ENCODE measurements at places on chromosomes 7 and 10.

DNA sequence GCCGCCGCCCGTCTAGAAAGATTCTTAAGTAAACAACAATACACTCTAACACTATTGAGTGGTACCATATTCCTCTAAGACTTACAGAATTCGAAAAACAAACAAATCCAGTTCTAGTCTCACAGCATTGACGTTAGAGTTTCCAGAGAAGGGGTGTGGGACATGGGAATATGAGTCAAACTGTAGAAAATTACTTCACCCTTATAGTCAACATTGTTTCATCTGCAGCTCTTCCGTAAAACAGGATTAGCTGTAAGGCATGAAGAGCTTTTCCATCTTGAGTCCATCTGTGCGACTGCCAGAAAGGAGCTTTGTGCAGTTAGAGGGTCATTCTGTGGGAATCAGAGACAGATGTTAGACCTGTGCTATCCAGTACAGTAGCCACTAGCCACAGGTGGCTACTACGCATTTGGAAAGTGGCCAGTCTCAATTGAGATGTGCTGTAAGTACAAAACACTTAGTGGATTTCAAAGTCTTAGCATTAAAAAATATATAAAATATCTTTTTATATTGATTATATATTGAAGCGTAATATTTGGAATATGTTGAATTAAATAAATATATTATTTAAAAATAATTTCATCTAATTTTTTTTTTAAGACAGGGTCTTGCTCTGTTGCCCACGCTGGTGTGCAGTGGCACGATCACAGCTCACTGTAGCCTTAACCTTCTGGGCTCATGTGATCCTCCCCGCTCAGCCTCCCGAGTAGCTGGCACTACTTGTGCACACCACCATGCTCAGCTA, 79.8 kb upstream of the MPP7 start:
- DNase-seq = no peak

DNA sequence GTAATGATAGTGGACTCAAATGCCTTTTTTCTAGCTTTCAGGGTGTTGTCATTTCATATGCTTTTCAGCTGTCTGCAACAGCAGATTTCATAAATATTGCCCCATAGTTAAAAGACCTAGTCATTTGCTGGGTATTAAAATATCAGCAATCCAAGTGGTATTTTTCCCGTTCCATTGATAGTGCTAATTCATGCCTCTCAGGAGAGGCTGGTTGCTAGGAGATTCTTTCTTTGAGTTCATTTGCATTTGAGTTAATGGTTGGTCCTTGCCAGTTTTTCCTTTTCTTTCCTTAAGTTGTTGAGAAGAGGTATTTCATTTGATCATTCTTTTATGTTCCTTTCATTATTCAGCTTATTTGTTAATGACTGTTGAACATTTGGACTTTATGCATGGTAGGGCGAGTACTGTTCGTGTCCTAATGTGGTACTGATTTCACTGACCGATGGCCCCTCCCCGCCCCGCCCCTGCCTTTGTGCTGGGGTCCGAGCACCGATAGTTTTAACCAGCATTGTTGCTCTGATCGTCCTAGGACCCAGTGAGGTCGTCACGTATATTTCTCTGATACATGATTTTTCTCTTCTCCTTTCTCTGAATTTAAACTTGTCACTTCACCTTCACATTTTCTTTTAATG, 128.6 kb downstream of the CCNY start:
- no peak for DNase-seq

DNA sequence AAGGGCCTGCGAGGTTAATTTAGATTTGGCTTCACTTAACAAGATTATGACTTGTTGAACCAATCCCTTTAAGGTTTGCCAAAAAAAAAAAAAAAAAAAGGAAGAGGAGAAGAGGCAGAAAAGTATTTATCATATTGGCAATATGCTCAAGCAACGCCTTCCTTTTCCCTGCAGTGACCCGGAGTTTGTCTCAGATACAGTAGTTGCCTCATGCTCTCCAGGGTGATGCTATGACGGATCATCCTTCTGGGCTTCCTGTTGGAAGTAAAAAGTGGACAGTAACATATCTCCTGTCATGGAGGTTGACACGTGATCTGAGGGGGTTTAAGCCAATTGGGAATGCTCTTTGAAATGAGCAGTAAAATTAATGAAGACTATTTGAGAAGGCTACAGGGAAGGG, 117.3 kb downstream of the BMPER start:
- no peak for DNase-seq

DNA sequence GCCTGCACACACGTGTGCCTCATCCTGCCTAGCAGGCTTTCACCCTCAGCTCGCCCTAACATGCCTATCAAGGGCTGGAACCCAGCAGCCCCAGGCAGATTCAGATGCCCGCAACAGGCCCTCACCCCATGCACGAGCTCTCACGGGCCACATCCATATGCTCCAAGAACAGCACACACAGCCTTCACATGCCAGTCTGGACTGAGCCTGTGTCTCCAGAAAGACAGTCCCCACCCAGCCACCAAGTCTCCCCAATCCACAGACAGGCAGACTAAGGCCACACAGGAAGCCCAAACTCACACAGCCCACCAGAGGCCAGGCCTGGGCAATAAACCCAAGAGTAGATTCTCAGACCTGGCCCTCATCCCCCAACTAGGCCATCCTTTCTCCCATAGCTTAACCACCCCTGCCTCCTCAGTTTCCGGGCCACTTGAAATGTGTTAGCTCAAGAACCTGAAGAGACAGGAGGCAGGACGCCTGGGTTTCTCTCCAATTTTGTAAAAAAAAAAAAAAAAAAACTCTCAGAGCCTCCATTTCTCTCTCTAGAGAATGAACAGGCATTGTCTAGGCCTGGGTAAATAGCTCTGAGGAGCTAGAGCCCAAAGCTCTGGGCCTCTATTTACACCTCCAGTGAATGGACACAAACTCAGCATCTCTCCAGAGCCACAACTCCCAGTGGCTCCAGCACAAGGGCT, 6.8 kb downstream of the LDB1 start:
- no peak for DNase-seq

DNA sequence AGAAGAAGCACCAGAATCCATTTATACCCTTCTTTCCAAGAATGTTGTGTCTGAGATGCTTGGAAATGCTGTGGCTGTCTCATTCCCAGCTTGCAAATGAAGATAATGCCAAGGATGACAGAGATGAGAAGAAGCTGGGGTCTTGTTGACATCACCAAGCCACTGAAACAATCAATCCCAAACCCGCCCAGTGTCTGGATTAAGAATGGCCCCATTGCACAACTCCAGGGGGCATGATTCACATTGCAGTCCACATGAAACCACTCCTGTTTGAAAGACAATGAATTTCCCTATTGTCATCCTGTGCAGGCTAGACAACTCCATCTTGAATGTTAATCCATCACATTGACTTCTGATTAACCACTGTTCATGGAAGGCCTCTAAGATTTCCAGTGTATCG, 28.6 kb downstream of the SORBS1 start:
- no peak for DNase-seq

DNA sequence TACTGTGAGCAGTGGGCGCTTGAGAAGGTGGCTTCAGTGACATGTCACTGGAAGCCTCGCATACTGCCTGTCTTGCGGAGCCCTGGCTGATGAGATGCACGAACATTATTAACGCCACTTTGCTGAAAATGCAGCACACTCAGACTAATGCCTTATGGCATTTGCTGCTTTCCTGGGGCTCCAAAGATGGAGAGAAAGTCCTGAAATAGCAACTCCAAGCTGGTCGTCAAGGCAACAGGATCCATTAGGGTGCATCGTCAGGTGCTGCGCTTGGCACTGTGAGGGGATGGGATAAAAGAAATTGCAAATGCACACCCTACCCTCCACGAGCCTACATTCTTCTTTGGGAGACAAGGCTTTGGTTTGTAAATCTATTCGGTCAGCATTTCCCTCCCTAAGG, 592.5 kb downstream of the TYW1 start:
- no peak for DNase-seq

DNA sequence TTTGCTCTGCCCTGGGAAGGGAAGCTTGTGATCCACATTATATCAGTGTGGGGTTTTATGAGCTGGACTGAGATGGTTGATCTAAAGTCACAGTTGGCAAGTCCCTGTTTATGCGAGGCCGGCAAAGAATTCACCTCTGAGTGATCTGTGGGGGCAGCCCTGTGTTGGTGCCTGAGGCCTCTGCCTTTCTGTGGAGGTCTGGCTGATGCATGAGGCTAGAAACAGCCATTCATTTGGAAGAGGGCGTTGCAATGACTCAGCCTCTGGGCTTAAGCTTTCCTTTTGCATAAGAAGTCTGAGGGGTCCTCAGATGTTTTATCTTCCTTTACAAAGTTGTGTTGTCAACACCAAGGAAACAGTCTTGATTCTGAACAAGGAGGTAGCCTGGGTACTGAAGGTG, 126.9 kb downstream of the MGMT start:
- DNase-seq = no peak

- no peak for DNase-seq
Measured at GRCh38 chr7:112214883-112215282, 8.4 kb downstream of the ZNF277 start.

DNA sequence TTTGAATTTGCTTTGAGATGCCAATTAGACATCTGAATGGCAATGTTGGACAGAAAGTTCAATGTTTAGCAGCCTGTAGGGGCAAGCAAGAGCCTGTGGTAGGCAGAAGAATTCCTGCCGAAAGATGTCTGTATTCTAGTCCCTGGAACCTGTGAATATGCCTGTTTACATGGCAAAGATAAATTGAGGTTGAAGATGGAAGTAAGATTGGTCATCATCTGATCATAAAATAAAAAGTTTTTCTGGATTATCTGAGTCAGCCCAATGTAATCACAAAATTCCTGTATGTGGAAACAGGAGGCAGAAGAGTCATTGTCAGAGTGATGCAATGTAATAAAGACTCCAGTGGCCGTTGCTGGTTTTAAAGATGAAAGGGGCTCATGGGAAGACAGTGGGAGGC, 430.5 kb downstream of the MDFIC start:
- DNase-seq = no peak

- no peak for DNase-seq
Measured at GRCh38 chr7:154918266-154918665, 84.7 kb downstream of the PAXIP1 start.

- DNase-seq = no peak
Measured at GRCh38 chr7:27110186-27111031, 7.9 kb upstream of the HOXA2 start.

- no peak for DNase-seq
Measured at GRCh38 chr7:94838717-94839116, 68.7 kb upstream of the PPP1R9A start.

DNA sequence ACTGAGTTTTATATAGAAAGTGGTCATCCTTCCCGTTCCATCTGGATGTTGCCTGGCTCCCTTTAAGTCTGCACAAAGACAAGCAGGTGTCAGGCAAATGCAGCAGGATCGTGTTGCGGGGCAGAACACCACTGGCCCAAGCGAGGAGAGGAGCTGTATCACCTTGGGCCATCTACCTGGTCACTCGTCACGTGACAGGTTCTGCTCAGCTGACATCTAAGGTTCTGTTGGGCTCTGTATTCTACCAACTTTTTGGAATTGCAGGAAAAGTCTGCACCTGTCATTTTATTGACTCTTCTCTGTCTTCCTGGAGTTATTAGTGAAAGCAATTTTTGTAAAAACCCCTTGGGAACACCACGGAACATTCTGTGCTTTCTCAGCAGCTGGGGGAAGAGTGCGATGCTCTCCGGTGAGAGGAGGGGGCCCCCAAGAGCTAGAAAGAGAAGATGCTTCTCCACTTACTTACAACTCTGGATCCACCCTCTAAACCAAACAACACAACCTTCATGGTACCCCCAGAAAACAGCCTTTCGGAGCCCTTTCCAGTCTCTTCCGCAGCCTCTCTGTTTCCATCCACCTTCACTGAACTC, 83.4 kb upstream of the NMT2 start:
- no peak for DNase-seq

DNA sequence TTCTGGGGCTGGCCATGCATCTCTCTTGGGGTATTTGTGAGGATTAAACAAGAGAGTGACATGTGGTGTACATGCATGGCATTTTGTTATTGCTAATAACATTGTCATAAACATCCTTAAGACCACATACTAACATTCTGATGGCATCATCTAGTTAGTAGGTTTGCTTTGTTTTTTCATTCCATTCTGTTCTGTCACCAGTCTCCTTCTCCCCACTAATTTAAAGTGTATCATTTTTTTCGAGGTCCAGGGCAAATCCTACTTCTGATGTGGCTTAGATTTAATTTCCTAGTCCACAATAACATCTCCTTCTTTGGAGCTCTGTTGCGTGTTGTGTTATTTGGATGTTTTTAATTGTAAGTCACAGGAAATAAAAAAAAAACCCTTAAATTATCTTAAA, 248.1 kb downstream of the LRMDA start:
- no peak for DNase-seq

DNA sequence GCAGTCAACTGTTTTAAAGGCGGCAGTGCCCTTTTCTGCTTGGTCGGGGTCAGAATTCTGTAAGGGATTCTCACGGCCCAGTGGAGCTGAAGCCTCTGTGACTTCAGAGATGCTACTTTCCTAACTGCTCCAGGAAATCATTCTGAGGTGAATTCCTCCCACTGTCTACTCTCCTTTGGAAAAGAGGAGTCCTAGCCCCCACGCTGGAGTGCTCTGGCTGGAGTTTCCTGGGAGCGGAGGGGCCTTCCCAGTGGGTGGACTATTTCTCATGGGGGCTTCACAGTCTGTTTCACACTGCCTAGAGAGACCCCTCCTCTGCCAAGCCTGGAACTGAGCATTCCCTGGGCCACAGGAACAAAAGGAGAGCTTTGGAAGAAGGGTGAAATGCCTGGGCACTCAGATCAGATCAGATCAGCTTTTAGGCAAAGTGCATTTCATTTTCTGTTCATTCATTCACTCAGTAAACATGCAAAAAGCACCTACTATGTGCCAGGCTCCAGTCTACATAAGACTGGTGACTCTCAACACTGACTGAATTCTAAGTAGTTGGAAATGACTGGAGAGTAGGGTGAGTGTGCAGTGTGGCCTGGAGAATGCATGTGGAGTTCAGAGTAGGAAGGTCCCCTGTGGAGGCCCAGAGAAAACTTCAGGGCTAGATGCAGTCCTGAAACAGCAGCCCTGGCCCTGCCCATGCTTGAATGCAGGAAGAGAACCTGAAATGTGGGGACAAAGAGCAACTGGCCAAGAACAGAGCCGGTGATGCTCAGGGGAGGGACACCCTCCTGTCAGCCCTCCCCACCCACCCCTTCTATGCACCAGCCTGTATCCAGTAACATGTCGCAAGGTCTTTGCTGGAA, 12.2 kb downstream of the ZNF488 start:
- no peak for DNase-seq

DNA sequence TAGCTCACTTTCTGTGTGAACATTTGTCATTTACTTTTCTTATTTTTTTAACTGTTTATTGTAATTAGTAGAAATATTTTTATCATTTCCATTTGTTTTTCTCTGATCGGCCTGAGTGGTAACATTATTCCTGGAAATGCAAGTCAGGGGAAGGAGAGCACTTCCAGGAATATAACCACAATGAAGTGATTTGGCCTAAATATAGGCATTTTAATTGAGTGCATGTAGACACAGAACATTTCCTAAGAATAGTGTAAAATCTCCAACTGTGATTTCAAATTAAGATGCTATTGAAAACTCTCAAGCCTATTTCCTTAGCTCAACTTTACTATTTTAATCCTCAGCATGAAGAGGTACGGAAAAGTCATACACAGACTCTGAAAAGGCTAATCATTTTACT, 86.5 kb upstream of the SKAP2 start:
- no peak for DNase-seq

- no peak for DNase-seq
Measured at GRCh38 chr7:151308791-151309190, 32.8 kb upstream of the NUB1 start.

Data from activated naive CD4-positive, alpha-beta T cell treated with Interleukin-2 at 50 U/mL for 16 hours (primary cell).